Naive thymus-derived CD8-positive, alpha-beta T cell (primary cell): ENCODE measurements at places on chromosomes 7 and 10. TPM values are rescaled to one million over a fixed set of nuclear protein-coding genes. Genes with fewer than 3 reads are reported as not detected.
A peak's percentile ranks its signal among the peaks of the same experiment; 100 is the strongest.

The GDF2 gene
- polyA plus RNA-seq = not detected

GRCh38 chr10:5147255-5147980 lies 37.5 kb downstream of the AKR1C8 start:
- DNase-seq = no peak

GRCh38 chr7:48443051-48443450 lies 271.8 kb downstream of the ABCA13 start:
- no peak for DNase-seq

GRCh38 chr10:112265745-112266144 lies 17.5 kb upstream of the TECTB start:
- DNase-seq = no peak

The ZNF33A gene
- polyA plus RNA-seq = 13.4 TPM

GRCh38 chr10:125094806-125095205 lies 65.6 kb downstream of the CTBP2 start:
- no peak for DNase-seq

- no peak for DNase-seq
Observed at GRCh38 chr10:87674943-87675342, 15.3 kb downstream of the PAPSS2 start.

The GIMAP6 gene
- 121 TPM for polyA plus RNA-seq

DNA sequence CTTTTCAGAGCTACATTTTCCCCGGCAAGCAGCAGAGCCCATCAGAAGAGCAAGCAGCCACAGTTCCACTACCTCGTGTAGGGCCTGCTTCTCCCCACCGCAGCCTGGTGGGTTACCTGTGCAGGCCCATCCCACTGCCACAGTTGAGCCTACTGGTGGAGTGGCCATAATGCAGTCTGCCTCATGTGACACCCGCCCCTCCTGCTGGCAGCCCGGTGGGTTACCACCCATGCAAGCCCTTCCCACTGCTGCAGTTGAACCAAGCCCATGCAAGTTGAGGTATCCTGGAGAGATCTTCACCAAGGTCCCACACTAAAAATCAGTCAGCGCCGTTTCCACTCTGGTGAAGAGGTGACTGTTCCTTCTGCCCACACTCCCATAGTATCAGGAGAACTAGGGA lies 32.1 kb upstream of the CNNM1 start:
- no peak for DNase-seq

The BLNK gene
- polyA plus RNA-seq = not detected

DNA sequence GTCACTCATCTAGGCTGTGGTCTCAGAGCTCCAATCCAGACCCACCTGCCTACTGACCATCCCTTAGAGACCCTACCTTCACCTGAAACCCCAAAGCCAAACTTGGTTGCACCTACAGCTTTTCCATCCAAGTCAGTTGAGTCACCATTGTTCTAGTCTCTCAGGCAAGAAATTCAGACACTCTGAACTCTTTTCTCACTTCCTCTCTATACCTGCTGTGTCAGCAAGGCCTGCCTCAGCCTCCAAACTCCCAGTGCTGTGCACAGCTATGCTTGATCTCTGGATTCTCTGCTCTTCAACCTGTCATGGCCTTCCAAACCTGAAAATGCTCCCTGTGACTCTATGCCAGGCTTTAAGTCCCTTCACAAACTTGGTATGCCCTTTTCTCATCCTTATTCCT lies 47.4 kb upstream of the MTURN start:
- no peak for DNase-seq

- no peak for DNase-seq
Observed at GRCh38 chr10:10326116-10326515, 691.6 kb upstream of the CELF2 start.

- no peak for DNase-seq
Observed at GRCh38 chr10:80856186-80856585, 318.5 kb downstream of the SH2D4B start.

The TBATA gene
- polyA plus RNA-seq = not detected

- DNase-seq = no peak
Observed at GRCh38 chr10:16993186-16993585, 136.4 kb downstream of the CUBN start.

The EFCAB10 gene
- not detected for polyA plus RNA-seq

DNA sequence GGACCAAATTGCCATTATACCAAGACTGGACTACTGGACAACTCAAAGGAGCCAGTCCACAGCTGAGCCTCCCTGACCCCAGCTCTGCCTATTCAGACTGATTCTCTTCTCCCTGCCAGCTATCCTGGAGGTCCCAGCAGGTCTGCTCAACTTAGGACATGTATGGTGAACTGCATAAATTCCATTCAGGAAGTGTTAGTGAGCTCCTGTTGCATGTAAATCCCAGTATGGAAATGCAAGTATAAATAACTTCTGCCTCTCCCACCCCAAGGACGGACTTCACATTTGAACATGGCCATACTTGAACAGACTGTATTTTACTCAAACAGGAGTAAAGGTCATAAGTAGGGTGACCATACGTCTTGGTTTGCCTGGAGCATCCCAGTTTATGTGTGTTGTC lies 128.4 kb downstream of the CHCHD3 start:
- no peak for DNase-seq

- no peak for DNase-seq
Observed at GRCh38 chr7:135337977-135338550, 104.4 kb downstream of the STRA8 start.

The ARID5B gene
- polyA plus RNA-seq = 16.2 TPM

The CCL26 gene
- polyA plus RNA-seq = not detected

The CD36 gene
- 0.73 TPM for polyA plus RNA-seq

GRCh38 chr7:129952086-129952652 lies 591 bp downstream of the UBE2H start:
- peak; percentile 33 for DNase-seq

GRCh38 chr10:127887541-127888415 lies 5.0 kb downstream of the CLRN3 start:
- no peak for DNase-seq

The PDE6C gene
- polyA plus RNA-seq = 0.19 TPM

DNA sequence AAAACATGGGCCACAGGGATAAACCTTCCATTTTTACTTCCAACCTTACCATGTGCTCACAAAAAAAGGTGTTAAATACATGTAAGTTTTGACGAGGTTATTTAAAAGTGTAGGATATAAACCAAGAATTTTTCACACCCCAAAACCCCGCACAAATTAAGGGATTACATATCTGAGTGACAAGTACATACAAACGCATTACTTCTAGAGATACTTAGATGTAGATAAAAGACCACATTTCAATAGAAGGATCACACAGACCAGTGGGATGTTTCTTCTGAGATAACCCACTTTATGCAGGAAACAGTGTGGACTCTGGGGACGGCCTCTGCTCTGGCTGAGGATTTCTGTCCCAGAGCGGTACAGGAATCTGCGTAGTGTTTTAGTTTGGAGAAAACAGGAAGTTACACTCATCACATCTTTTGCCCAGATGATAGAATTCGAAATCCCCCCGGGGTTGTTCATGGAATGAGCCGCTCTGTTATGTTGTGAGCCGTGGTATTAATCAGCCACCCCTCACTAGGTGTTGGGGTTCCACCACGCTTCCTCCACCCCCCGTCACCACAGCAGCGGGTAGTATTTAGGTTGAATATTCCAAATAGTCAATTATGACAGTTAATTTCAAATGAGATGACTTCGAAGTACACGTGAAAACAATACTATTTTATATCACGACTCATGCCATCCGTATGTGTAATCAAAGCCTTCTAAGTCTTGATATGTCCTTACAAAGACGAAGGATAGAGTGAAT lies 1.3 kb upstream of the CUL1 start:
- peak; percentile 30 for DNase-seq

The PAPOLB gene
- not detected for polyA plus RNA-seq

DNA sequence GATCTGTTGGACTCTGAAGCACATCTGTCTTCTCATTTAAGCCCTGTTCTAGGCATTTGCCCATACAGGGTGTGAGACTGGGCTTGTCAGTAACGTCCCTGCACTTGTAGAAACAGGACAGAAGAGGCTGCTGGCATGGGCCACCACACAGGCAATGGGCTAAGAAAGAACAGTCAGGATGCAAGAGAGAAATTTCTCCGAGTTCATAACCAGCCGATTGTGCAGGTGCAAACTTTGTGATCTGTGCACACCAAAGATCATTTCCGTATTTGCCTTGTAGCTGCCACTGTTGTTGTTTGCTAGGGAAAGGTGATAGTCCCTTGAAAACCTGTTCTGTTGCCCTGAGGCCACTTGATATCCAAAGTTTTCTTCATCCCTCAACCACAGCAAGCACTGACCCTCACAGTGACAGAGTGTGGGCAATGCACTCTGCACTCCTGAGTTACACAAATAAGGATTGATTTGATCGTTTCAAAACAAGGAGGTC lies 20.3 kb downstream of the KLF6 start:
- no peak for DNase-seq

DNA sequence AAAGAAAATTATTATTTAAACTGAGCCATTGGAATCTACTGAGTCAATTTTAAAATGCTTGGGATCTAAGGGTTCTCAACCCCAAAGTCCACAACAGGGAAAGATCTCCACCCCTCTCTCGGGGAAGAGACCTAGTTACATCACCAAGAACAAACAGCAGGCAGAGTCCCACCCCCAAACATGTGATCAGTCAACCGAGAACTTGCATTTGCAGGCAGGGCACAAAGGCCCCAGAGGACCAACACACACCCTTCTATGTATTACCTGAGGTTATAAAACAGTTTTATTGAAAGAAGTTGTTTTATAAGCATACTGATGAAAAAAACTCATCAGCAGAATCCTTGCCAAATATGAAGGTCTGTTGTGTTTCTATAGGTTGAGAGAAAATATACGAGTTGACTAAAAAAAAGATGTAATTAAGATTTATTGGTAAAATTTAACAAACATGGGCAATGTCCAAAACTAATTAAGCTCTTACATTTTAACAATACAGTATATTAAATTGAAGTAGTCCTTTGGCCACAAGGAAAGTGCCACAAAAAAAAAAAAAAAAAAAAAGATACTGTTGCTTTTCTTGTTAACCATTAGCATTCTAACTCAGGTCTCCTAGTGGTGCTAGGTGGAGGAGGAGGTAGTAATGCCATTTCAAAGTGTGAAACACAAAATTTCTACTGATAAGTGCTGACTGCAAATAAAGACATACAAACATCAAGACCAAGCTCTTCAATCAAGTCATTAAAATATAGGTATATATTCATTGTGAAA lies 975 bp upstream of the USP54 start:
- DNase-seq = no peak

The ZNF438 gene
- polyA plus RNA-seq = 6.0 TPM

The COL28A1 gene
- polyA plus RNA-seq = not detected

DNA sequence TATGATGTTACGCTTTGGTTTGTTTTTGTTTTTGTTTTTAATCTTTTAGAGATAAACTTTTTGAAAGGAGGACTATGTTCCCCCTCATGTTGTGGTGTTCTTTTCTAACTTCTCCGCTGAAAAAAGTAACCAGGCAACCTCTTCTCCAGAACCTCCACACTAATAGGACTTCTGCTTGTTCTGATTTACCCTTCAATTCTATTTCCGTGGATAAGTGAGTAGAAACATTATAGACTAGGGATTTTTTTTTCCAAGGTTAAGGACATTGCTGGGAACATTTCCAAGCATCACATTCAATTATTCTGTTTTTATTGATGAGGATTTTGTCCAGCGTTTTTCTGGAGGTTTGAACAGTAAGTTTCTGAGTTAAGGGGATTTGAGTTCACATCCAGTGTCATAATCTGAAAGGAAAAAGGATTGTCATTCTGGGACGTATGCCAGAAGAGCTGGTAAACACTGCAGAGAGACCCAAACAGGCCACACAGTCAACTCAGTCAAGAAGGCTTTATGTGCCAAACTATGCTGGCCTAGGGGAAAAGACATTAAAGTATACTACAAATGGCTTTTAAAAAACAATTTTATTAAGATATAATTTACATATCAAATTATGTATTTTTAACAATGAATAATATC lies 28.3 kb upstream of the RALA start:
- no peak for DNase-seq

The ACSM6 gene
- polyA plus RNA-seq = not detected

- no peak for DNase-seq
Observed at GRCh38 chr7:40015790-40016296, 65.8 kb downstream of the CDK13 start.

The HOXA10 gene
- polyA plus RNA-seq = not detected

DNA sequence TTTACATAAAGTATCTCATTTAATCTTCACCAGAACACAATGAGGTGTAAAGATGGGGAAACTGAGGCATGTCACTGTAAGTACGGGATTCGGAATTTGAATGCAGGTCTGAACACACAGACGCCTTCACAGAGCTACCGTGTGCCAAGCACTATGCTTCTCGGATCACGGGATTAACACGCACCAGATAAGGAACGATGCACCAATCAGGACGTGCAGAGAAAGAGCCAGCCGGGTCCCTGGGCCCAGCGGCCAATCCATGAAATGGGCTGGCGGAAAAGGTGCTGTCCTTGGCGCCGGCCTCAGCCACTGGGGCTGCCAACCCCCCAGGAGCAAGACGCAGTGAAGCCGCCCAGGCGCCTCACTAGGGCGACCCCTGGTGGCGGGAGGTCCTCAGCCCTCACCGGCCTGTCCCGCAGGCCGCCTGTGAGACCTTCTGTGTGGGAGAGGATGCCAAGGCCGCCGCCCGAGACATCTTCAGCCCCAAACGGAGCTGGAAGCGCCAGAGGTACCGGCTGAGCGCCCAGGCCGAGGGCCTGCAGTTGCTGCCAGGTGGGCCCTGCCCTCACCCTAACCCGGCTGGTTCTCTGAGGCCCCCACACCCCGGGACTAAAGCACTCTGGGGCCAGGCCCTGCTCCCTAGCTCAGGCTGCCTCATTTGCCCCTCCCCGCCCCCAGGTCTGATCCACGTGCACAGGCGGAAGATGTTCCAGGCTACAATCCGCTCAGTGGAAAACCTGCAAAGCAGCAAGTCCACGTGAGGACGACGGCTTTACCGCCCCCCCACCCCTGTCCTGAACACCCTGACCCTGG lies 15.6 kb downstream of the ATG9B start:
- peak; percentile 61 for DNase-seq

DNA sequence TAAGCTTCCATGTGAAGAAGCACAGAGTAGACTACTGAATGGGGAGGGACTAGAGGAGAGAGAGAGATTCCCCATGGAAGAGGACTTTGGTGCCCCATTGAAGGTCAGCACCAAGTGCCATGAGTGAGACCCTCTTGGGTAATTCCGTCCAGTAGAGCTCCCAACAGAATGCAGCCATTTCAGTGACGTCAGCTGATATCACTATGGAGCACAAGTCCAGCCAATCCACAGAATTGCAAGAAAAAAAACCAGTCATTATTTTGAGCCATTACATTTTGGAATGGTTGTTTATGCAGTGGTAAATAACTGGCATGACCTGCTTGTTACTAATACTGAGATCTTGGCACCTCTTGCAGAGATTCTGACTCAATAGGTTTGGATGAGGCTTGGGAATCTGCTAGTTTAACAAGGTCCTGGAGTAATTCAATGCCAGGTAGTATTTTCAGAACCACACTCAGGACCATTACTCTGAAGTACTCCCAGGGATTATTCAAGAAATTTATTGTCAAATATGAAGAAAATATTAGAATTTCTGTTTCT lies 52.6 kb upstream of the SP8 start:
- DNase-seq = no peak

GRCh38 chr7:129951226-129952085 lies 1.3 kb downstream of the UBE2H start:
- no peak for DNase-seq
